ENCODE measurements at places on chromosomes 4 and X.

DNA sequence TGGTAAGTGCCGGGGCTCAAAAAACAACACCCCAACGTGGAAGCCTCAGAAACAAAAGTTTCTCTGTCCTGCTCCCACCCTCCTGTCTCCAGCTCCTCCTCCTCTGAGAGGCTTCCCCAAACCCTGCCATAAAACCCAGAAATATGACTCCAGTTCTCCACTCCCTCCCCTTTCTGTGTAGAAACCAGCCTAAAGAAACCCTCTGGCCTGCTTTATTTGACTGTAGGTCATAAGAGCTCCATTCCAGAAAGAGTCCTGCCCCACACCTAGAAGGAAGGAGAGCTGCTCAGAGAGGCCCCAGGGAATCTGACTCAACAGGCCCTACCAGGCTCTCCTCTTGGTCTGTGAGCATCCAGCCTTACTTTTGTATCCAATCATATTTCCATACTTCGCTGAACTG lies 872 bp upstream of the S100P start:
- DNase-seq, result no peak

DNA sequence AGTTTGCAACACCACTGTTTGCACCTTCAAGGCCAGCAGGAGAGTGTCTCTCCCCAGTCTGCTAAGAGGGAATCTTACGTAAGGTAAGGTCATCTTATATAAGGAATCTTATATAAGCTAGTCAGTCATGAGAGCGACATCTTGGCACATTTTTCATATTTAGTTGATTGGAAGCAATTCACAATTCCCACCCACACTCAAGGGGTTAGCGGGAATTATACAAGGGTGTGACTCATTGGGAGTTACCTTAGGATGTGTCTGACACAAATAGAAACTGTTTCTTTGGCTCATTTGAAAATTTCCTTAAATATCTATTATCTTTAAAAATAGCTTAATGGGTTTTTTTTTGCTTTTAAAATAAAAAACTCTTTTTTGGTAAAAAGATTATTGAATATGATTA lies 62.1 kb upstream of the GRPR start:
- DNase-seq, result no peak

GRCh38 chr4:41746440-41747229 lies 1.9 kb downstream of the PHOX2B start:
- DNase-seq, result peak; percentile 66

DNA sequence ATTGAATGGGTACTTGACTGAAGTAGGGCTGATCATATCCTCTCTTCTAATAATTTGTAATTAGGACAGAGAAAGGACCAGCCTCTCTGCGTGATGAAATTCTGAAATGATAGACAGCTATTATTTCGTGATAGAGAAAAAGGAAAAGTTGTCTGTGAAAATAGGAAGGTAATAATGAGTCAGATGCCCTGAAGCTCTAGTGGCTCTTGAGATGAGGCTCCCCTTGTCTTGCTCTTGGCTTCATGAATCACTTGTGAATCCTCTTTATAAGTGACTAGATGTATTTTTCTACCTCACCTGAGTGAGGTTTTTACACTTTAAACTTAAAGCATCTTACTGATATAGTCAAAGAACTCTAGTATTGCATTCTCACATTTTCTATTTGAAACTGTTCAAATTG lies 888.9 kb downstream of the PCDH18 start:
- DNase-seq, result no peak

DNA sequence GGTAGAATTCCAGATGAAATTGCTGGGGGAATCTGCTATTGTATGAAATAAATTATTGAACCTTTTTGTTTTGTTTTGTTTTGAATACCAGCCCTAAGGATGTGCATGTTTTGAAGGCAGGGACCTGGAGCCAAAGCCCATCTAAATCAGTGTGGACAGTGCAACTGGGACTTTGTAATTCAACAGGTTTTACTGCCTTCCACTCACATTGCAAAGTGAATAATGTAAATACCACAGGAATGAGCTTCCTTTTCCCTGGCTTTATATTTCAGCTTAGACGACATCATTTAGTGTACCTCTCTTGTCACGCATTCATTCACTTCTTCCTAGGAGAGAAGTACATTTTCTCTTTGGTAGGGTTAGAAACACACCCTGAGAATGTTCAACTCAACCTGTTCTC lies 795.0 kb downstream of the CENPC start:
- no peak for DNase-seq
